A549 treated with GW870086 at 1 μM for 4 hours (cell line): ENCODE measurements at places on chromosomes 6 and 20. TPM values are rescaled to one million over a fixed set of nuclear protein-coding genes. Genes with fewer than 3 reads are reported as not detected.

SMOC2 gene
- not detected in 5 replicates for total RNA-seq

STK4 gene
- 11.1 to 14.8 TPM (median 14.0 TPM) in 5 replicates for total RNA-seq

EEF1A2 gene
- 140 to 176 TPM (median 147 TPM) in 5 replicates for total RNA-seq

ID1 gene
- 385 to 513 TPM (median 425 TPM) in 5 replicates for total RNA-seq

FHL5 gene
- total RNA-seq: not detected in 5 replicates

LHFPL5 gene
- total RNA-seq: 0.06 to 0.17 TPM (median 0.10 TPM) in 3 of 5 replicates, not detected in the others

DCDC2 gene
- 2.3 to 3.3 TPM (median 2.5 TPM) in 5 replicates for total RNA-seq

LPA gene
- 0.03 to 0.13 TPM (median 0.09 TPM) in 5 replicates for total RNA-seq

SLC24A3 gene
- 0.07 TPM in 1 of 5 replicates, not detected in the others for total RNA-seq

NKX2-4 gene
- not detected in 5 replicates for total RNA-seq

BNIP5 gene
- total RNA-seq: 0.06 TPM in 1 of 5 replicates, not detected in the others

C4A gene
- 0.87 to 1.7 TPM (median 0.93 TPM) in 5 replicates for total RNA-seq

RAET1L gene
- total RNA-seq: 0.43 to 0.93 TPM (median 0.63 TPM) in 5 replicates

CTCFL gene
- total RNA-seq: not detected in 5 replicates

SNTA1 gene
- total RNA-seq: 8.3 to 12.7 TPM (median 10.1 TPM) in 5 replicates

VNN1 gene
- 0.03 to 0.07 TPM (median 0.05 TPM) in 3 of 5 replicates, not detected in the others for total RNA-seq

LBP gene
- 0.96 to 1.8 TPM (median 1.1 TPM) in 5 replicates for total RNA-seq

F13A1 gene
- not detected in 5 replicates for total RNA-seq

TFAP2B gene
- not detected in 5 replicates for total RNA-seq

RIN2 gene
- 23.4 to 27.0 TPM (median 23.5 TPM) in 5 replicates for total RNA-seq

FOXQ1 gene
- 3.9 to 6.7 TPM (median 5.8 TPM) in 5 replicates for total RNA-seq

GSTA1 gene
- not detected in 5 replicates for total RNA-seq

MUC22 gene
- total RNA-seq: 0.02 TPM in 1 of 5 replicates, not detected in the others

THEMIS gene
- total RNA-seq: not detected in 5 replicates

SIRPD gene
- total RNA-seq: not detected in 5 replicates

TMC2 gene
- total RNA-seq: not detected in 5 replicates

LY6G6D gene
- total RNA-seq: not detected in 5 replicates

ANKRD66 gene
- total RNA-seq: not detected in 5 replicates

ASIP gene
- not detected in 5 replicates for total RNA-seq

CST4 gene
- not detected in 5 replicates for total RNA-seq

CENPB gene
- 101 to 135 TPM (median 128 TPM) in 5 replicates for total RNA-seq

ZNF341 gene
- 2.8 to 4.1 TPM (median 3.3 TPM) in 5 replicates for total RNA-seq

POU3F2 gene
- total RNA-seq: not detected in 5 replicates

SLC12A5 gene
- 11.7 to 15.2 TPM (median 15.1 TPM) in 5 replicates for total RNA-seq

SLC22A16 gene
- total RNA-seq: not detected in 5 replicates

NEURL2 gene
- 0.99 to 1.3 TPM (median 1.1 TPM) in 5 replicates for total RNA-seq

CD24 gene
- total RNA-seq: 209 to 347 TPM (median 299 TPM) in 5 replicates

RBPJL gene
- total RNA-seq: not detected in 5 replicates

SLPI gene
- 10.3 to 12.4 TPM (median 11.8 TPM) in 5 replicates for total RNA-seq

TREML2 gene
- not detected in 5 replicates for total RNA-seq

GINS1 gene
- 27.7 to 35.5 TPM (median 32.2 TPM) in 5 replicates for total RNA-seq

GPR6 gene
- not detected in 5 replicates for total RNA-seq

SAMD3 gene
- total RNA-seq: not detected in 5 replicates

CBLN4 gene
- not detected in 5 replicates for total RNA-seq

HCRTR2 gene
- not detected in 5 replicates for total RNA-seq

WFDC5 gene
- total RNA-seq: not detected in 5 replicates

DSP gene
- total RNA-seq: 30.1 to 48.6 TPM (median 45.8 TPM) in 5 replicates

BIRC7 gene
- total RNA-seq: 1.4 to 3.3 TPM (median 2.3 TPM) in 5 replicates

MAFB gene
- 0.13 to 0.31 TPM (median 0.16 TPM) in 5 replicates for total RNA-seq

STMND1 gene
- not detected in 5 replicates for total RNA-seq

FAM229B gene
- total RNA-seq: 7.3 to 12.3 TPM (median 9.5 TPM) in 5 replicates

FAM83C gene
- total RNA-seq: 0.06 to 0.14 TPM (median 0.08 TPM) in 5 replicates

TUBB1 gene
- total RNA-seq: 0.05 TPM in 1 of 5 replicates, not detected in the others
